SK-N-SH treated with all-trans-retinoic acid at 6 μM for 48 hours (cell line): ENCODE measurements at places on chromosomes 5 and 9.

- ATAC-seq, result no peak
Observed at GRCh38 chr9:20373263-20373662, 249.0 kb downstream of the MLLT3 start.

- ATAC-seq, result no peak
Observed at GRCh38 chr9:37931592-37931991, 27.7 kb upstream of the SLC25A51 start.

- ATAC-seq, result no peak
Observed at GRCh38 chr9:30673132-30673531, 1711.3 kb upstream of the ACO1 start.

GRCh38 chr9:79817438-79818004 lies 245.8 kb downstream of the TLE4 start:
- ATAC-seq, result no peak

GRCh38 chr5:14507156-14507941 lies 74.2 kb upstream of the OTULINL start:
- ATAC-seq, result peak; percentile 1; the same call in 2 of the 3 replicates

- ATAC-seq, result no peak
Observed at GRCh38 chr5:150578781-150579461, 61.5 kb upstream of the SYNPO start.

GRCh38 chr5:135508496-135509005 lies 27.2 kb downstream of the NEUROG1 start:
- ATAC-seq, result no peak

DNA sequence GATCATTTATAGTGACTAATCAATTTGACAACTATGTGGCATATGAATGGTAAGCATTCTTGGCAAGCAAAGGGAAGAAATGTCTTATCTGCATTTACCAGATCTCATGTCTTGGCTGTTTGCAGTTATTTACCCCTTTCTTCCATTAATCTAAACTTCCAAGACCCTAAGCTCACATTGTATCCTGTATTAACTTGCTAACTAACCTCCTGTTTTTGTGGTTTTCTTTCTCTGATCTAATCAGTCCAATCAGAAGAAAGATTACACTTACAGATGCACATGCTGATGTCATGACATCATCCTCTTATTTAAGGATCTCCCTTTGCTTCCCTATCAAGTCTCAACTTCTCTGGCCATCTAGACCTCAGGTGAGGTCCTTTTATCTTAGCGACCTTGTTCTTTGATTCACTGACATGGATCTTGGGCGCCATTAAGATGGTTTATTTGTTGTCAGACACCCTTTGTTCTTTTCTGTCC lies 95.5 kb downstream of the F2RL2 start:
- peak; percentile 55 for ATAC-seq

GRCh38 chr9:111599092-111599954 lies at the start of gene PTGR1:
Gene PTGR1, minus strand, starts transcription at chr9:111599647. Its CDS starts 2,225 bp downstream, at chr9:111597422.
- peak; percentile 90 for ATAC-seq

DNA sequence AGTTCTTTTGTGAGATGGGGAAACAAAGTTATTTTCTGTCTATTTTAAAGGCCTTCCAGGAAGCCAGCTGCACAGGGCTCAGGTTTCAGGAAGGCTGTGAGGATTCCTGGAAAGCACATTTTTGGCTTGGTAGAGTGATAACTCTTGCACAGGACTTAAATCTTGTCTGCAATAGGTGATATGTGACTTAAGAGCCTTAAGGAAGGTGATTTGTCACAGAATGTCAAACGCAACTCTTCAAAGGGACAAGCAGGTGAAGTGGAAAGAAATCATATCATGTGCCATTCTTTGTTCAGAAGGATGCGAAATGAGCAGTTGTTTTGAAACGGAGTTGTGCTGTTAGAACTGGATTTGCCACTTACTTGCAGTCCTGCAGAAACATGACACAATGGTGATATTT lies 459.3 kb downstream of the MAT2B start:
- ATAC-seq, result no peak

- ATAC-seq, result peak; percentile 9
Observed at GRCh38 chr5:160118349-160119141, 705 bp downstream of the PWWP2A start.

DNA sequence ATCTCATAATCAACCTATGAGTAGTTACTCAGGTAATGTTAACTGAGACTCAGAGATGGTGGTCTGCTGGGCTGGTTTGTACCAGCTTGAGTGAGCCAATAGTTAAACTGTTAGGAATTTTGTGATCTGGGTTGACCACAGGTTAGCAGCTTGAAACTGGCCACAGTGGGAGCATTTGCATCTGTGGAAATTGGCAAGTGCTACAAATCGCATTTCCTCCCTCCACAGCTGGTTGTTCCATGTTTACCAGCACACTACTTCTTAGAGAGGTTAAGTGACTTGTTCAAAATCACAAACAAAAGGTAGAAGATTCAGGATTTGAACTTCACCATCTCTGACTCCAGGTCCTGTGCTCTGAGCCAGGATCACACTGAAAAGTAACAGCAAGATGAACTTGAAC lies 446.9 kb upstream of the CLINT1 start:
- no peak for ATAC-seq

DNA sequence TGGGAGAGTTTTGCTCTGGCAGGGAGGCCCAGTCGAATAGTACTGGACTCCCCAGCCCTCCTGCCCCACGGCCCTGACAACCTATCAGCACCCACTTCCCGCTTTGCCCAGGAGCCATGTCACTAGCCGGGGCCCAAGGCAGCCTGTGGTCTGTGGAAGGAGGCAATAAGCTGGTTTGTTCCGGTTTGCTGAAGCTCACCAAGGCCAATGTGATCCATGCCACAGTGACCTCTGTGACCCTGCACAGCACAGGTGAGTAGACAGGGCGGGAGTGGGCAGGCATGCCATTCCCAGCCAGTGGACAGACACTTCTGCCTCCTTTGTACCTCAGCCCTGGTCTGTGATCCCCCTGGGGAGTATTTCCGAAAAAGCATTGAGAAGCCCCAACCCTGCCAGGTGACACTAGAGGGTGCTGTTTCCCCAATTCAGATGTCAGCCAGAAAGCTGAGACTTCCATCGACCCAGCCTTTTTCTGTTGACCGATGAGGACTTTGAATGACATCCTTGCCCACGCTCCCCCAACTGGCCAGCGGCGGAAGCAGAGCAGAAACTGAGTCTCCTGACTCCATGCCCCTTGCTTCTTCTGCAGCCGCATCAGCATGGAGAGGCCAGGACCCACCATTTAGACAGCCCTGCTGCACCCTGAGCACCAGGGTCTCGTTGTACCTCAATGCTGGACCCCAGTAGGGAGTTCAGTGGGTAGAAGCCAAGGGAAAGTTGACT lies 9.6 kb downstream of the PCYOX1L start:
- peak; percentile 89 for ATAC-seq

GRCh38 chr9:4038182-4038723 lies 261.6 kb downstream of the GLIS3 start:
- no peak for ATAC-seq

DNA sequence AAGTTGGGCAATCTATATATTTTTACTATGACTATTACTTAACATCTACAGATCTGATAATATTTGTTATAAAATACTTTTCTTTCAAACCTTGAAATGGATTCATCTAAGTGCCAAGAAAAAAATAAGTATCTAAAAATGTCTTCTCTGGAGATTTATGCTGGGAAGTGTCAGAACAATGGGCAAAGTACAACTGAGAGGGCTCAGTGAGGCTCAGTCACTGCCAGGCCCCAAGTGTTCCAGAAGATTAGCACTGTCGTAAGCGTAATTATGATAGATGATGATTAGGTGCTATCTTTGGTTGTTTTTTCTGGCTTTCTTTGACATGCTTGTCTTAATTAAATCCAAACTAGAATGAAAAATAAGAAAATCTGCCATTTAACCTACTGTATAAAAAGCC lies 72.2 kb upstream of the ADAMTS19 start:
- ATAC-seq, result no peak

- ATAC-seq, result no peak; the same call in 2 of the 3 replicates
Observed at GRCh38 chr5:126373375-126374108, 49.7 kb upstream of the GRAMD2B start.

GRCh38 chr5:134161513-134162395 lies 15.0 kb downstream of the SKP1 start:
- no peak for ATAC-seq

DNA sequence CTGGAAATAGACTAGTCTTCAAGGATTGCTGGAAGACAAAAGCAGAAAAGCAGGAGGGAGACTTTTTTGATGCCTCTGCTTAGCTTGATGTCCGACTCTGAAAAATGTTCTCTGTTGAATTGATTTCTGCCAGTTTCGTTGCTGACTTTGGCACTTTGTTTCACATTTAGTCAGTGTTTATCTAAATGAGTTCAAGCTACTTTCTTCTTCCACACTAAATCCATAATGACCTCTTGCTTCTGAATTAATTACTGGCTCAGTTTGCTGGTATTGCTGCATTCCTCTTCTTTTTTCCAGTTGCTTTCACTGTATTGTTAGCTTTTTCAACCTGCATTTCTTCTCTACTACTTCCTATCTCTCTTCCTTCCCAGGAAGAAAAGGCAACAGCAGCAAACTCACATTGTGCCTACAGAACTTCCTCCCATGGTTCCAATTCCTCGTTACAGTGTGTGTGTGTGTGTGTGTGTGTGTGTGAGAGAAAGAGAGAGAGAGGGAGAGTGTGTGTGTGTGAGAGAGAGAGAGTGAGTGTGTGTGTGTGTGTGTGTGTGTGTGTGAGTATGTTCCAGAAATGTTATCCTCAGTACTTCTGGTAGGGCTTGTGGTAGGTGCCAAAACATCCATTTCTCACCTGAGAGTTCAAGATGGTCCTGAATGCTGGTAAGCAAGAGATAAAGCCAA lies 234.8 kb downstream of the CSNK1G3 start:
- no peak for ATAC-seq
